SHP77 (cell line): ENCODE measurements at places on chromosomes 7 and 10.

GRCh38 chr7:20447021-20447650, 116.4 kb downstream of the ITGB8 start:
- no peak for DNase-seq

GRCh38 chr7:99473315-99473596, 566 bp downstream of the ZNF789 start:
- DNase-seq, result no peak

DNA sequence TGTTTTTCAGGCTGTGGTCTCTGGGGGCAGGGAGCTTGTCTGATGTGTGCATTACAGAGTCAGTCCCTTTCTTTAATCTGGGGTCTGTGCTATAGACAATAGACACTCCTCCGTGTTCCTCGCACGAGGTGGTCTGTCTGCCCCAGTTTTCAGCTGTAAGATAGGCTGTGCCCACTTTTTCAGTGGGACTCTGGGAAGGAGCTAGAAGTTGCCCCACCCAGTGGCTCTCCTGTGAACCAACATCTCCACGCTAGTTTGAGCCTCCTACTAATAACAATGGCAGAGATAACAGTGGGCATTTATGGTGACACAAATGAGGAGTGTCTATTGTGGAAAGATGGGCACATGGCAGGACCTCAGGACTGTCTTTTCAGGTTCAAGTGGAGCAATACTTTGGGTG, 44.0 kb downstream of the ADRB1 start:
- DNase-seq, result no peak

DNA sequence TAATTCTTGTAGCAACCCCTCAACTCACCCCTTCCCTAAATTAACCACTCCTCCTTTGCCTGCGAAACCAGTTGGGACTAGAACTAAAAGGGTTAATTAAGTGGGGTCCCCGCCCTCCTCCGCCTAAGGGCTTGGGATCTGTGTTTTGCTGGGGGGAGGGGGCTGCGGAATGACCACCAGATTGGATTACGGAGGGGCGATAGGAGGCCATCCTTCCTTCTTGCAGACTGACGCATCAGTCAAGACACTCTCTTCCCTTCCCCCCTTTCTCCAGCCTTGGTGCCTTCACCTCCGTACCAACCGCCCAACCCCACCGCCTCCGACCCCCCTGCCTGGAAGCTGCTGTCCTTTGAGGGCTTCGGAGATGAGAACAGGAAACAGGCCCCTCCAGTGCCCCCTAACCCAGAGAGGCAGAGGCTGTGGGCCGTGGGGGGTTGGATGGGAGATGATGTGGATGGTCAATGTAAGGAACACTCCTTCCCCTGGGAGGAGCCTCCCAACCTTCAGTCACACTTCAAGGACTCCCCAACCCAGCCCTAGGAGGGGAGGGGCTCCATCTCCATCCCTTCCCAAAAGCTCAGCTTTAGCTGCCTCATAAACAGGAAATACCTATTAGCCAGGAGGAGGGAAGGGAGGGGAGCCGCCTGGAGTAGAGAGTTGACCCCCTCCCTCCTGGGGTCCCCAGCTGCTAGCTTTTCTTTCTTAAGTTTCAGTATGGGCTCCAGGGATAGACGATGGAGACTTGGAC, 997 bp upstream of the LDB1 start:
- no peak for DNase-seq

DNA sequence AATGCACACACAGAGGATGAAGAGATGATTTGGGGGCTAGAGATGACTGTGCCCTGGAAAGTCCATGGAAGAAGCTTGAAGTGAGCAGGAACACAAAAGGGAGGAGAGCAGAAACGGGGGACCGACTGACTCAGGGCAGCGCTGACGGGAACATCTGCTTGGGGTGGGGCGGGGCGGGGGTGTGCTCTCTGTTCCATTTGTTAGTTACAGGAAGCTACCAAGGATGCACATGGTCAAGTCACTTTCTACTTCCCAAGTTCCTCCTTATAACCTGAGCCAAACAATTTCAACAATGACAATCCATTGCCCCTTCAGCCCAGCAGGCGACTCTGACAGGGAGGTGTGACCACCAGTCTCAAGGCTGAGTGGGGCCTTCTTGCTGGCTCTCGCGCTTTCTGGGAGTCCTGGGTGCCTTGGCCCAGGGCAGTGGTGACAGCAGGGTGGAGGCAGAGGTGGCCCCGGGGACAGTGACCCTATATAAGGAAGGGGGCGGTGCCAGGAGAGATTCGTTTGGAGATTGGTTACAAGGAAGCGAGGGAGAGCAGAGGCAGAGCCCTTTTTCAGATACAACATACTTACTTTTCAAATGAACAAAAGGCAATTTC, 39.6 kb downstream of the CLEC2L start:
- DNase-seq, result no peak

DNA sequence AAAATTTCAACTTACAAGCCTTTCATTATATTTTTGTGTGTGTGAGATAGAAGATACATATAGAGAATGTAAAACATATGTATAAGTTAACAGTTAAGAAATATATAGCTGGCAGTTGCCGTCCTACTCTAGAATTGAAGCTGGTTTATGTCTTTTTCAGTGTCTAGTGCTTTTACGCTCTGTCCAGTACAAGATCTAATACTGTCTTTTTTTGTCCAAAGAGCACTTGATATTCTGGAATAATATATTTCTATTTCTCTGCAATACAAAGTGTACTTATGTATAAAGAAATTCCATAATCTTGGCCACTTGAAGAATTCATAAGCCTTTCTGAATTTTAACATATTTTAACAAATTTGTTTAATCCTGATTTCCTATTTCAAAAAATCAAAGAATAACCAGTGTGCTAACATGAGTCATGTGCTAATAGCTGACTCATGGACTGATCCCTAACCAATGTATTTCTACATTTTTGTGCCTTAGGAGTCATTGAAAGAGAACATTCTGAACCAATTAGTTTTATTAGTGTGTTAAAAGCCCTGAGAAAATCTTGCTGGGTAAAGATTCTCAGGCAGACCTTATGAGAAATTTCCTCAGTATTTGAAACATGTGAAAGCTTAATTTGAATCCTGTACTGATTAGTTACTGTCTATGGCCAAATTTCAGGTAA, 73.2 kb upstream of the CCAR1 start:
- no peak for DNase-seq

GRCh38 chr7:30413864-30414263, 64.7 kb downstream of the NOD1 start:
- DNase-seq, result no peak

- DNase-seq, result no peak
Observed at GRCh38 chr7:152891160-152891621, 131.6 kb downstream of the ACTR3B start.

DNA sequence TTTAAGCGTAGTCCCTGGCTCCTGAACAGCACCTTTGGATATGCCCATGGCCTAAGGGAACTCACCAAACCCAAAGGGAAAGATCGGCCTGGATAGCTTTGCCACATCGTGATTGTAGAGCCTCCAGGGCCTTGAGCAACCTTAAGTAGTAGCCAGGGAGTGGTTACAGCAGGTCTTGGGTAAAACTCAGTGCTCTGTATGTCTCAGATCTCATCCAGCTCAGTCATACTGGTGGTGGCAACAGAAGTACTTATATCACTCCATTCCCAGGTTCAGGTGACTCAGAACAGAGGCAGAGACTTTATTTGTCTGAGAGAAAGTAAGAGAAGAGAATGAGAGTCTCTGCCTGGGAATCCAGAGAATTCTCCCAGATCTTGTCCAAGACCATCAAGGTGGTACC, 39.1 kb upstream of the AASS start:
- DNase-seq, result no peak

GRCh38 chr7:78714356-78714755, 739.1 kb downstream of the MAGI2 start:
- no peak for DNase-seq
